ENCODE measurements at places on chromosomes 1 and 21.

DNA sequence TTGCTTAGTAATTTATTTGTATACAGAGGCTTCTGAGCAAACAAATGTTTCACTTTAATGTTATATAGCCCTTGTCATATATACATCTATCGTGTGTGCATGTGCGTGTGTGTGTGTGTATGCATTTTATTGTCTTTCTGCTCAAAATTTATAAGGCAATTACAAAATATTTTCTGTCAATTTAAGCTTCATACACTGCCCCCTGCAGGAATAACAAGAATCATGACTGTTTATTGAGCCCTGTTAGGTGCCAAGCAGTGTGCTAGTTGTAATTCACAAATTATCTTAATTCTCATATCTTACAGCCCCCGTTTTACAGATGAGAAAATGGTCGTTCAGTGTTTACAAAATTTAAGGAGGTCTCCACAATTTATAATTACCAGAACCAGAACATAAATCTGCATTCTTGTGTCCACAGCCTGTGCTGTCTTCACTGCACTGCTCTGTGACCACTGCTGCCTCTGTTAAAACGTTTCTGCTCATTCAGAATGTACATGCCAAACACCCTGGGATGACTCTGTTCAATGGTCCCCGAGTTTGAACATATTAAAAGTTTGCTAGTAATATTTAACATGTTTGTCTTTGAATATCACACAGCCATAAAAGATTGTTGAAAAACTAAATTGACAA is 181.3 kb downstream of the ATP6V1G3 start:
- no peak for DNase-seq

GRCh38 chr21:36828891-36829515 is 130.1 kb downstream of the SIM2 start:
- no peak for DNase-seq

DNA sequence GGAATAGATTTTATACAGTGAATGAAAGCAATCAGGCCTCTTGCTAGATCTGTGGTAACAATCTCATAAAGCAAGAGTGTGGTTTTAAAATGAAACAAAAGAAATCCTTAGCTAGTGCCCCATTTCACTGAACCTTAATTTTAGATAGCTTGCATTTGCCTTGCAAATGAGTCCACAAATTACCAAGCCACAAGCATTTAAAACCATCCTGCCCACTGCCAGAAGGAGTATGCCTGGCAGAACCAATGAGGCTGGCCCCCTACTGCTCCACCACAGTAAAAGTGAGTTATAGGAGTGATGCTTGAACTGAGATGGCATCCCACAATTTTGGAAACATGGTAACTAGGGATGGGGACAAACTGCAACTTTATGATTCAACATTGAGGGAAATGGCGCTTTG is 206.4 kb upstream of the LMO4 start:
- DNase-seq, result no peak

DNA sequence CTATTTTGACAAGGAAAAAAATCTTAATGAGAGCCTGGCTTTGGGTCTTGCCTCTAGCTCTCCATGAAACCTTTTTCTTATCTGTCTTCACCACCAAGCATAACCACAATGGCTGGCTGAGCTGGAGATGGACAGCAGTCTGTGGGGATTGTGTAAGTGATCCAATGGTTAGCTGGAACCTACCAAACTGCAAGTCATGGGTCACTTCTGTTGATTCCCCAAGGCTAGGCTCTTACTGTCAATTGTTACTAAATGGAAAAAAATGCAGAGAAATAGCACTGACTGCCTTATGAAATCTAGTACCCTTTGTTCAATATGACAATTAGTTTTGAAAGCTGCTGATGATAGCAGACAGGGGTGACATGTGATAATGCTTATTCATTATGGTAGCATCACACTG is 359.0 kb downstream of the ST6GALNAC3 start:
- DNase-seq, result no peak

GRCh38 chr1:44237721-44238457 is 24.6 kb downstream of the DMAP1 start:
- peak; percentile 75 for DNase-seq

GRCh38 chr21:25314247-25314646 is 293.0 kb downstream of the MRPL39 start:
- DNase-seq, result no peak

- DNase-seq, result no peak
These were observed 33.6 kb downstream of the CD58 start for GRCh38 chr1:116537040-116537831.

GRCh38 chr21:32256251-32256650 is 22.6 kb downstream of the MIS18A start:
- DNase-seq, result no peak

GRCh38 chr1:93164816-93165215 is 15.4 kb downstream of the TMED5 start:
- DNase-seq, result no peak

DNA sequence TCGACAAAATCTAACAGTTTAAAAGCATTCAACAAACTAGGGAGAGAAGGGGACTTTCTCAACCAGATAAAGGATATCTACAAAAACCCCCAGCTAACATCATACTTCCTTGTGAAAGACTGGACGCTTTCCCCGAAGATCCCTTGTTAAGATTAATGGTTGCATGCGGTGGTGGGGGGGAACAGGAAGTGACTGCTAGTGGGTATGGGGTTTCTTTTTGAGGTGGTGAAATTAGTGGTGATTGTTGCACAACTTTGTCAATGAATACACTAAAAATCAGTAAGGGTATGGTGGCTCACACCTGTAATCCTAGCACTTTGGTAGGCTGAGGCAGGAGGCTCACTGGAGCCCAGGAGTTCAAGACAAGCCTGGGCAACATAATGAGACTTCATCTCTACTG is 26.9 kb upstream of the EYA3 start:
- peak; percentile 59 for DNase-seq

GRCh38 chr21:41207401-41208375 is 39.7 kb downstream of the BACE2 start:
- no peak for DNase-seq

- DNase-seq, result no peak
These were observed 3.9 kb downstream of the CD1B start for GRCh38 chr1:158327481-158327880.

- DNase-seq, result no peak
These were observed 73.5 kb downstream of the EPS15 start for GRCh38 chr1:51445351-51446090.

GRCh38 chr1:66339944-66340343 is 194.0 kb upstream of the SGIP1 start:
- DNase-seq, result no peak

DNA sequence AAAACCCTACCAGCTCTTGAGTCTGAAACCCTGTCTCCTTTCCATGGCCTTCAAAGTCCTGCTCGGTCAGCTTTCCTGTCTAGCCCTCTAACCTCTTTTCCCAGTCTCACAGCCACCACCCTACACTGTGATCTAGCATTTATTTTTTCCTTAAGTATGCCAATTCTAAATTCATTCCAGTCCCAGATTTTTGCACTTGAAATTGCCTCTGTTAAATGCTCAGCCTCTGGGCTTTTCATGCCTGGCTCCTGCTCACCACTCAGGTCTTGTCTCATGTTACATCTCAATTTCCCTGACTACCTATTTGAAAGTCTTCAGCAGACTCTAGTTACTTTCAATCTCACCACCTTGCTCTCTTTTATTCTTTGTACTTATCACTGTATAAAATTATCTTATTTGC is 176.2 kb downstream of the ADGRL4 start:
- no peak for DNase-seq

- DNase-seq, result no peak
These were observed 243 bp downstream of the C1orf21 start for GRCh38 chr1:184387069-184387475.

DNA sequence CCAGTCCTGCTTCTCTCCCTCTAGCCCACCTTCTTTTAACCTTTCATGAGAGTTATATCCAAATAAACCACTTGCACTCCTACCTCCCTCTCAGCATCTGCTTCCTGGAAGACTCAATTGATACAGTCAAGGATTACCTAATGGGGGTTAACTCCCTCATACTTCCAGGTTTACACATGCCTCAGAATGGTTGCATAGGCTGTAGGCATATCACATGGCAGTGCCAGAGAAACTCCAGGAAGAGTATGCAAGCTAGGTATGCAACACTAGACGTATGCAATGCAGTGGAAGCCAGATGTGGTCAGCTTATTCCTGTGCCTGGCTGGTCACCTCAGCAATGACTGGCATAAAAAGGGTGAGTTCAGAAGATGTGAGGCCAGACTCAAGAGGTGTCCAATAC is 32.7 kb upstream of the VANGL1 start:
- no peak for DNase-seq

DNA sequence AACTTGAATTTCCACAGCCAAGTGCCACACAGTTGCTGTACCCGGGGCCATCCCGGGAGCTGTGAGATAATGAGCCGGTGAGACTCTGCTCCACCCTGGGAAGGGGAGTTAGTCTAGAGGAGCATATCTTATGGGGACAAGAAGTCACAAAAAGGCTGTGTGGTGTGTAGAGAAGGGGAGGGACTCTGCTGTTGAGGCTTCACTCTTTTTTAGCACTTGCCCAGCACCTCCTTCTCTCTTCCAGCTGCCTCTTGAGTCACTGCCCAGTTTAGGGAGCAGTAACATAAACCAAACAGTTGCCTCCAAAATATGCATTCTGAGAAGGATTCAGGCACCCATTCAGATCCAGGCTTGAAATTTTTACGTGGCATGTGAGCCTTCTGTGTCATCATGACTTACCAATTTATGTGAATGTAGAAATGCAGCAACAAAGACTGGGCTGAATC is 744 bp upstream of the WDR26 start:
- no peak for DNase-seq

DNA sequence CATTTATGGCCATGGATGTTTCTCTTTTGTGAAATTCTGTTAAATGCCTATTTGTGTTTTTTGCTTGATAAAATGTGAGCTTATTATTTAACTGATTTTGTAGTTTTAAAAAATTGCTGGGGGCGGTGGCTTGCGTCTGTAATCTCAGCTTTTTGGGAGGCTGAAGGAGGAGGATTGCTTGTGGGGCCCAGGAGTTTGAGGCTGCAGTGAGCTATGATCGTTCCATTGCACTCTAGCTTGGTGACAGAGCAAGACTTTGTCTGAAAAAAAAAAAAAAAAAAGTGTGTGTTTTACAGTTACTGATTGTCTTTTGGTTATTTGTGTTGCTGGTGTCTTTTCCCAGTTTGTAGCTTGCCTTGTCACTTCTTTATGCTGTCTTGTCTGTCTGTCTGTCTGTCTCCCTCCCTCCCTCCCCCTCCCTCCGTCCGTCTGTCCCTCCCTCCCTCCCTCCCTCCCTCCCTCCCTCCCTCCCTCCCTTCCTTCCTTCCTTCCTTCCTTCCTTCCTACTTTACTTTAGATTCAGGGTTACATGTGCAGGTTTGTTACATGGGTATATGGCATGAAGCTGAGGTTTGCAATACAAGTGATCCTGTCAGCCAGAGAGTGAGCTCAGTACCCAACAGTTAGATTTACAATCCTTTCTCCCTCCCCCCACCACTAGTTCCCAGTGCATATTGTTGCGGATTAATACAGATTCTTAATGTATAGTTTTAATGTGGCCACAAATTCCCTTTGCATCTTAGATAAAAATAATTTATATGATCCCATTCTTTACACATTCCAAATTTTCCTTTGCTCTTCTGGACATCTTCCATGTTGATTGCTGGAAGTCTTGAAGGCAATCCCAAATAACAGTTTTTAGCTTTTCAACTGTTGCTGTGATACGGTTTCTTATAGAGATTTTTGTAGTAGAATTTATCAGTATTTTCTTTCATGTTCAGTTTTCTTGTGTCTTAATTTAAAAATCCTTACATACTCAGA is 25.1 kb downstream of the PTBP2 start:
- DNase-seq, result no peak

- DNase-seq, result no peak
These were observed 29.3 kb upstream of the SRSF10 start for GRCh38 chr1:24009406-24009805.

- no peak for DNase-seq
These were observed 1.4 kb upstream of the TBX19 start for GRCh38 chr1:168279253-168279652.

GRCh38 chr1:94947437-94947836 is 20.5 kb upstream of the CNN3 start:
- no peak for DNase-seq

DNA sequence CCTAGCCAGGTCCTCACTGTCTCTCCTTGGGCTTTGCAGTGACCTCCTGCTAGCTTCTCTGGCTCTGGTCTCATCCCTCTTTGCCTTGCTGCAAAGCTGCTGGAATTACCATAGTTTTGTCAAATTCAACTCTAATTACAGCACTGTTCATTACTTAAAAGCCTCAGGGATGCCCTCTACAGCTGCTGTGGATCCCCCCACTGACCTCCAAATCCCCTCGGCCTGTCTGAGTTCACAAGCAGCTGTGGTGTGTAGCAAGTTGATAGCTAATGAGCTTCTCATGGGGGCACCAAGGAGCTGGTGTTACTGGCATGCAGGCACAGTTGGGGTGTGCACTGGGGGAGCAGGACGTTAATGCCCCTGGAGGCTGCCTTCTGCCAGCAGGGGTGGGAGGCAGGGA is 24.8 kb downstream of the NIPAL3 start:
- no peak for DNase-seq

DNA sequence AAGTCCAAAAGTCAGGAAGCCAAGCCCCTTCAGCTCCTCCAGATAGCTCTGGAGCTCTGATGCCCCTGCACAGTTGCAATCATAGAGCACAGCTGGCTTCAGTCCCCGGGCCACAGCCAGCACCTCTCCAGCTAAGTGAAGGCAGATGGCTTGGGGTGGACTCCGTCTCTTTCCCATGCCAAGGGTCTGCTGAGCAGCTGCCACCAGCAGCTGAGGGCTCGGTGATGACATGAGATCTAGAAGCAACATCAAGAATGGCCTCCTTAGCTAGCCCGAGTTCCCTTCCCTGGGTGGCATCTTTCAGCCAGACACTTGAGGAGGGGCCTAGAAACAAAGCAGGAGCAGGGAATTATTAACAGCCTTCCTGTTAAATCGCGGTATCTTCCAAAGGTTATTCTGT is 973 bp downstream of the C1orf74 start:
- no peak for DNase-seq

DNA sequence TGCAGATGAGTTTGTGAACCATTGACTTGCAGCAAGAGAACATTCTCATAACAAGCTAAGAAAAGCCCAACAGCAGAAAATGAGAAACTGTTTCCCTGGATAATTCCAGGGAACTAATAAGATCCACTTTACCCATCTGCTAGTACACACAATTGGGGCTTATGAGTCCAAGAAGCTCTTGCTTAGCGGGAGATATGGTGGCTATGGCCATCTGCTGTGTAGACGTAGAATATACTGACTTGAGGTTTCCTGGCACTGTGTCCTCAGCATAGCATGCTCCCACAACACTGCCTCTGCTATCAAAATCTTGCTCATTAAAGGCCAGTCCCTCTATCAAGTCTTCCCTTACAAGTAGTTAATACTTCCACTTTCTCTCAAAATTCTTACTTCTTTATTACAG is 6.8 kb upstream of the RXRG start:
- no peak for DNase-seq

DNA sequence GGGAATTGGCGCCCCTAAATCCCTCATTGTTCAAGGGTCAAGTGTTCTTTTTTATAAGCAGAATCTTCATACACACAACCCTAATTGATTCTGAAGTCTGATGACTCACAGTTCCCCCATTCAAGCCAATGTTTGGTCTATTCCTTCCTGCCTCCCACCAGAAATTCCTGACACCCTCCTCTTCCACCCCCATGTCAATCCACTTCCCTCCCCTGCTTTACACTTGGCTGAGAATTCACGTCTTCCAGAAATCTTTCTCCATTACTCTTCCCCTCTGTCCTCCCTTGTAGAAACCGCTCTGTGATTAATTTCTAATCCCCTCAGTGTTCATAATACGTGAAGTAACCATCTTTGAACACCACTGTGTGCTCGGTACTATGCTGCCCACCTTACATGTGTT is 76.2 kb upstream of the CD34 start:
- DNase-seq, result no peak
